Activated CD8-positive, alpha-beta memory T cell treated with anti-CD3 and anti-CD28 coated beads for 1 hour (primary cell): ENCODE measurements at places on chromosomes 4 and X.

DNA sequence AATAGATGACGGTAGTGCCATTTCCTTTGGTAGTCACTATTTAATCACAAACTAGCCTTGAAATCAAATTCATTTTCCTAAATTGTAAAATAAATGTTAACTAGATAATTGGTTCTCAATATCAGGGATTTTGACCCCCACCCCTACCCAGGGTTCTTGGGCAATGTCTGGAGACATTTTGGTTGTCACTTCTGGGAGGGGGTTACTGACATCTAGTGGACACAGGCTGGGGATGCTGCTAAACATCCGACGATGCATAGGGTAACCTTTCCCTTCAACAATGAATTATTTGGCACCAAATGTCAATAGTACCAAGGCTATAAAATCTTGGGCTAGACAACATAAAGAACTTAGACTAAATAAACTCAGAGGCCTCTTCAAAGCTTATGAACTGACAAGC, 285.8 kb upstream of the TRPC5 start:
- no peak for DNase-seq

GRCh38 chr4:6052679-6053078, 34.4 kb upstream of the C4orf50 start:
- no peak for DNase-seq

- no peak for DNase-seq
Observed at GRCh38 chrX:81286075-81286474, 84.2 kb downstream of the SH3BGRL start.

DNA sequence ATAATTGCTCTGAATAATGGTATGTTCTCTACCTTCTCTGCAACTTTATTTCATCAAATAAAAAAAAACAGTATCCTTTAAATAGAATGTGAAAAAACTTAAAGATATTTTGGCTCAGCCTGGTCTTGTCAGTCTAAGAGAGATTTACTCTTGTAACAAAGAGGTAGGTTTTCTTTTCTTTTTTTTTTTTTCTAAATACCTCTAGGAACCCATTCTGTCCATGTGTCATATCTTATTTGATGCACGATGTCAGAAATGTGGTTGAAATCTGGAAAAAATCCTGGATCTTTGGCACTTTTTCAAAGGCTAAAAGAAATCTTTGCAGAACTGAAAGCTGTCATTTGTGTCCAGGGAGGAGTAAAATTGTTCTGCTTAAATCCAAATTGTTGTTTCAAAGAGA, 17.3 kb upstream of the FGF5 start:
- DNase-seq: no peak

- no peak for DNase-seq
Observed at GRCh38 chrX:39043838-39044550, 242.7 kb downstream of the MID1IP1 start.

DNA sequence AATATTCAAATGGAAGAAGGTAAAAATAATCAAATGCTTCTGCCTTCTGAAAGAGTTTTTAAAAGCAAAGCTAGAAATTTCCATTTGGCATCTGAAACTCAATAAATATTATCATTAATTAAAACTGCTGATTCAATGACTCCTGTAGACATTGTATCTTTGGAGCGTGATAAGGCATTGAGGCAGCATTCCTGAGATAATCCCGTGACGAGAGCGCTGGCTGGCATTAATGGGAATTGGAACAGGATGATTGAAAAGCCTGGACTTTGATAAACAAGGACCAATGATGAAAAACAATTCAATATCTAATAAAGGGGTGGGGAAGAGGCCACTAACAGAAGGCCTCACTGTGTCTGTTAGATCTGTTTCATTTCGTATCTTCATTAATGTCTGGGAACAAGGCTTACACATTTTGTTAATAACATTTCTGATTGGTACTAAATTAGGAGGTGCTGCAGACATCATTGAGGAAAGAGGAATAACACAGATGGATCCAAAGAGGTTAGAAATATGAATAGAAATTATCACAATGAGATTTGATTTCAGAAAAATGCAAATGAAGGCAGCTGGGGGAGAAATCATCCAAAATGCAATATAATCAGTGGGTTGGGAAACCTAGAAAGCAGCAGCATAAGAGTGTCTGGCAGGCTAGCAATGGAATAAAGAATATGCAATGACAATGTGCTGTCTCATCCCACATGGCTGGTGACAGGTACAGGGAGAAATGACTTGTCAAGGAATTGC, 102.3 kb downstream of the SCD5 start:
- DNase-seq: no peak

- DNase-seq: no peak
Observed at GRCh38 chr4:1170976-1171310, 1.4 kb downstream of the SPON2 start.

DNA sequence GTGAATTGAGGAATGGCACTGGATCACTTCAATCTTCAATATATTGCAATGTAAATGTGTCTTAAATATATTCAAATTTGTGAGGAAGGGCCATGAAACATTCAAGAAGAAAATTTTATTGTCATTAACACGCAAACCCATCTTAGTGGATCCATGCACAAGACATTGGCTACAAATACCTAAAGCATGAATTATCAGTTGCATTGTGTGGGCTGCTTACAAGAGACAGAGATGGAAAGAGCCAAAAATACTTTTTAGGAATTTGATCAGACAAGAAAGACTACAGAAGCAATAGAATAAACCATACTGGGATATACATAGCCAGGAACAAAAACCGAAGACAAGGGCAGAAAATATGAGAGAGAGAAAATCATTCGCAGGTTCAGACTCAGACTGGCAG, 616.2 kb upstream of the GRIA3 start:
- no peak for DNase-seq

DNA sequence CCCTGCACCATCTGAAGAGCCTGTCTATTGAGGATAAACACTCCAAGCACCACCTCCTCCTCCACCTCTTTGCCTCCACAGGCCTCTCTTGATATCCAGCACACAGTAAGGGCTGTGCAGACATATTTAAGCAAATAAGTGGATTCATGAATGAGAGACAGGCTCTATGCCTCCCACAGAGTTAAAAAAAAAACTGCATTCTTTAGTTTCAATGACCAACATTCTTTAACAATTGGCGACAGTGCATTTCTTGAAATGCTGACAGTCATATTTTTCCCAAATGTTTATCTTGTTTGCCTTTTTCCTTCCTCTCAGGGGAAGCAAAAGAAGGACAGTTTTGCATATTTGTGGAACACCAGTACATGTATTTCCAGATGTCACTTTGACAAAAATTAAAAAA, 38.6 kb downstream of the MXRA5 start:
- no peak for DNase-seq

DNA sequence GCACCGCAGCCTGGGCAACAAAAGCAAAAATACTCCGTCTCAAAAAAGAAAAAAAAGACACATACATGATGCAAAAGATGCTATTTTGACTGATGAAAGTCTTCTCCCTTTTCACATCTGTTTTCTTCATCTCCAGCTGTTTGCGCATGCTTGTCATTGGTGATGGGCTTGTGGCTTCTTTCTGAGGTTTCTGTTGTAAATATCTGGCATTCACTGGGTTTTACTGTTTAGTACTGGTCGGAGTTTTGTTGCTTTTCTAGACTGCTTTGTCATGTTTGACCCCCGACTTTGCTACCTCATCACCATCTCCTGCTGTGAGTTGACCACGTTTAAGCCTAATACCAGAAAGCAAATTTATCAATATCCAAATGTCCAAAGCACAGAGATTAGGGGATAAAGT, 34.4 kb downstream of the PTCHD1 start:
- no peak for DNase-seq

DNA sequence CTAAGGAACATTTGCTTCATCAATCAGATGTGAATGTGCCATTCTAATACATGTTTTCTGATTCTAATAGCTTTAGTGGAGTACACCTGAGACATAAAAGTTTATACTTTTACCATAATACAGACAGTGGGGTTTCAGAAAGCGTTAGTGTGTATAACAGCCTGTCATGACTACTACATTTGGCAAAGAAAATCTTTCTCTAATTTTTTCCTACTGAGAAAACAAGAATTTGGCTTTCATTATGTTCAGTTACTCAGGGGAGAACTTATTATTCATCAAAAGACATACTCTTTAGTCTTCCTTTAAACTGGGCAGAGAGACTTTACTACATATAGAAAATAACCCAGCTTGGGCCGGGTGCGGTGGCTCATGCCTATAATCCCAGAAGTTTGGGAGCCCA, 104.9 kb downstream of the PCDH18 start:
- DNase-seq: no peak

GRCh38 chr4:99586322-99586721, 11.7 kb downstream of the MTTP start:
- no peak for DNase-seq

DNA sequence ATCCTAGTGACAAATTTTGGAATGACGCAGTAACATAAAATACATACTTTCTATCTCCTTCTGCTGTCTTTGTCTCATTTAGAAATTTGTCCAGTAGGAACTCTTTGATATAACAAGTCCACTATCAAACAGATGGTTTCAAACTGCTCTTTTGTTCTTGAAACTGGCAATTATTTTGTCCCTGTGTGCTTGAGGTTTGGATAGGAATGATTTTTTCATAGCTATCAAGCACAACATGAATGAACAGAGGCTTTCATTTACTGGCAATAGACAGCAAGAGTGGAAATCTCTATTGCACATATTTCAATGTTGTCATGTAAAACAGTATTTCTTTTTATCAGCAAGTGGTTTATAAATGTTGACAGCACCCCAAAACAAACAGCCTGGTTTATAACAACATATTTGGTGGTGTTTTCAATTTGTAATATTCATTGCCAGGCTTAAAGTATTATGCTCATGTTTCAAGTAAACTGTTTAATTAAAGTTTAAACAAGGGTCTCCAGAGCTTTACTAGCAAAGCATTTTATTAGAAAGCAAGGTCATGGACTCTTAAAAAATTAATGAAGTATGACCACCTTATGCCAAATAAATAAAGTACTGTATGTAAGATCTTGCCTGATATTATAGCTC, 60.0 kb downstream of the TIGD2 start:
- no peak for DNase-seq
